Cerebellum (tissue), 4 donors: ENCODE measurements at places on chromosomes 1 and 21.
A peak's percentile ranks its signal among the peaks of the same experiment; 100 is the strongest.

DNA sequence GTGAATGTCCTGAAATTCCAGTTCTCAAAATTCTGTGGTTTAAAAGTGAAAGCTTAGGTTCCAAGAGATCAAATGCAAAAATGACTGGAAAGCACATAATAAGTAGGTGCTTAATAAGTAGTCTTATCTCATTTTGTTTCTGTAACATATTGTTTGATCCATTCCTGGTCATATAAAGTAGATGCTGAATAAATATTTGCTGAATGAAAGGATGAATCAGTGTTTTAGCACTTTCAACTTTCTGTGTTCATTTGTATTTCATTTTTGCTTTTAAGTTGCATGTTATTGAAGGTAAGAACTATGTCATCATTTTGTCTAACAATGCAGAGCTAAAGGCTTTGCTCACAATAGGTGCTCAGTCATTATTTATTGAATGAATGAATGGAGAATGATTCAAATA, 6.3 kb downstream of the MAST2 start:
- DNase-seq = no peak

GRCh38 chr1:24932284-24932683, 2.2 kb upstream of the RUNX3 start:
- DNase-seq = no peak

DNA sequence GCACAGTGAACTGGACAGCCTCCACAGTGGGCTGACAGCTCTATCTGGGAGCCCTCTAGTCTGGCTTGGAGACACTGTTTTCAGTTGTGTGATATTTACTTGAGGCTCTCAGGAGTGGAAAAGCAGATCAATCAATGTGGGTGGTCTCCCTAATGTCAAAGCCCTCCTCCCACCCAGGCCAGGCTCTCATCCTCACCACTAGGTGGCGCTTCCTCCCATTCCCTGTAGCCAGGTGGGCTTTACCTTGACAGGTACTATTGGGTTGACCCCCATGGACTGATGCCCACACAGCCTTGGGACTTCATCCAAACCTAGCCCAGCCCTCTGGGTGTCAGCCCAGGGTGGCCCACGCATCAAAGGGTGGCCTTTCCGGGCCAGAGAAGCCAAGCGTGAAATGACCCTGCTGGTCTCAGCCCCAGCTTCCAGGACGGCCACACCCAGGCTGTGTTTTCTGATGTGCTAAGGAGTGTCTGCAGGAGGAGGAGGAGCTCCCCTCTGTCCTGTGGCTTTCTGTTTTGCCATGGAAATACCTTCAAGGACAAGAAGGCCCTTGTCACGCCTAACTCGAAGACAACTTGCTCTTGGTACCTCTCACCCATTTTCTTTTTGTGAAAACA, 54.0 kb downstream of the CLIC6 start:
- DNase-seq = no peak

DNA sequence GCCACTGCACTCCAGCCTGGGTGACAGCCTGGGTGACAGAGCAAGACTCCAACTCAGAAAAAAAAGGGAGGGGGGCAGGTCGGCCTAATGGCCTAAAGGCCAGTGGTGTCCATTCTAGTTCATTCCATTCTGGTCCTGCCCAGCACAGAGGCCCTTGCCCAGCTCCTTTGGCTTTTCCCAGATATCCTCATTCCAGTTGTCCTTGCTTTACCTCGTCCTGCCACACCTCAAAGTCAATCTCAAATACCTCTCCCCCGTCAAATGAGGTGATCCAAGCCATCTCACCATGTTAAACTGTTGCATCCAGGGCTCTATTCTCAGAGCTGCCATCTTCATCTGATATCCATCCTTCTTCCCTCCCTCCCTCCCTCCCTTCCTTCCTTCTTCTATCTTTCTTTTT, 19.9 kb upstream of the PIK3CD start:
- DNase-seq = no peak

- no peak for DNase-seq
Measured at GRCh38 chr1:27335506-27336422, 6.1 kb upstream of the SYTL1 start.

DNA sequence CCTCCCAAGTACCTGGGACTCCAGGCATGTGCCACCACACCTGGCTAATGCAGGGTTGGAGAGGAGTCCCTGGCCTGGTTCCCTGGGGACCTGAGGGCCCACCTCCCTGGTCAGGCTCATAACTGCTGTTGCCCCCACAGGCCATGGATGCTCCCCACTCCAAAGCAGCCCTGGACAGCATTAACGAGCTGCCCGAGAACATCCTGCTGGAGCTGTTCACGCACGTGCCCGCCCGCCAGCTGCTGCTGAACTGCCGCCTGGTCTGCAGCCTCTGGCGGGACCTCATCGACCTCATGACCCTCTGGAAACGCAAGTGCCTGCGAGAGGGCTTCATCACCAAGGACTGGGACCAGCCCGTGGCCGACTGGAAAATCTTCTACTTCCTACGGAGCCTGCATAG, 4.5 kb downstream of the FBXO6 start:
- no peak for DNase-seq

GRCh38 chr1:12220890-12221289, 8.9 kb upstream of the VPS13D start:
- DNase-seq = no peak

DNA sequence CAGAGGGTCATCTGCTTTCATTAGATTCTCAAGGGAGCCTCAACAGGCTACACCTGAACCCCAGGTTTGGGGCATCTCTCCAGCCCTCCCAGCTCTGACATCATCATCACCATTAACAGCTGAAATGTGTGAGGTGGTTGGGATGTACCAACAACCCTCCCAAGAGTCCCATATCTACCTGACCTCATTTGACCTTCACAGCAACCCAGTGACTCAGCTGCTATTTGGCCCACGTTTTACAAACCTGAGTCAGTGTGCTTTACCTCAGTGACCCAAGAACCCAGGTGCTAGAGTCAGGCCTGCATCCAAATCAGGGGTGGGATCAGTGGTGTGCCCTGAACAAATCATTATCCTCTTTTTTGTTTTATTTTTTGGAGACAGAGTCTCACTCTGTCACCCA, 53.3 kb upstream of the TINAGL1 start:
- no peak for DNase-seq

GRCh38 chr1:162218975-162219374, 149.5 kb downstream of the NOS1AP start:
- no peak for DNase-seq

DNA sequence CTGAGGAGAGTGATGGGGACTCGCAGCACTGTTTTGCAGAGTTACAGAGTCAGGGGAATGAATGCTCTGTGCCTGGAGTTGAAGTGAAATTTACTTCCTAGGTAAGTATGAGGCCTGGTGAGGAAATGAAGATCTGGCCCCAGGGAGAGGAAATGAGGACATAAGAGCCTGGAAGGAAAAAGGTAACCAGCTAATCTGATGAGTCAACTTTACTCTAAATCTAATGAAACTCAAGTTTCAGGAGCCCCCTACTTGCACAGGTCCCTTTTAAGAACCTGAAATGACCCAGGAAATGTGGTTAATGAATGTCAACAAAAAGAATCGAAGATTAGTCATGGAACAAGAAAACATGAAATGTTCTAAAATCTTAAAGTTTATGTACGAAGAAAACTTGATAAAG, 599.0 kb downstream of the AGBL4 start:
- no peak for DNase-seq

DNA sequence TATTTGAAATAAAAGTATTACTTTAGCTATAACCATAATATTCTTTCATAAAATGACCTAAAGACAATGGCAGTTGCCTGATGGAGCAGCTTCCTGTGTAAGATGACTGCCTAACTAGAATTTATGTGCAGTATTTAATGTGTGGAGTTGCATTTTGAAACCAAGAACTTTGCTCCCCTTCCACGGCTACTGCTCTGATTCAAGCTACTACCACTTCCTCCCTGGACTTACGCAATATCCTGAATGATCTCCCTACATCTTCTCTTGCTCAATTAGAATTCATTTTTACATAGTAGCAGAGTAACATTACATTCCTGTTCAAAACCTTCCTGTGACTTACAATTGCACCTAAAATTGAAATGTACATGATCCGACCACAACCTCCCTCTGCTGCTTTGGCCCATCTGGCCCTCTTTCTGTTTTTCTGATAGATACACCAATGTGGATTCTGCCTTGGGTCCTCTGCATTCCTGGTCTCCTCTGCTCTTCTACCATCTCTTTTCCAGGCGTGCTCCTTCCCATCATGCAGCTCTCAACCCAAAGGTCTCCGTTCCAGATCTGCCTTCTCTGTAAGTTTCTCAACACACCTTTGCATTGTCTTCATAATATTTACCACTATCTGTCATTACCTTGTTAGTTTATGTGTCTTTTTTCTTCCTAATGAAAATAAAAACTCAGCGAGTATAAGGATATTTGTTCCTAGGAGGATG, 47.4 kb upstream of the USP25 start:
- DNase-seq = no peak

GRCh38 chr1:8040586-8040985, 14.5 kb upstream of the ERRFI1 start:
- no peak for DNase-seq

GRCh38 chr1:117735045-117735992, 129.5 kb downstream of the TENT5C start:
- no peak for DNase-seq

DNA sequence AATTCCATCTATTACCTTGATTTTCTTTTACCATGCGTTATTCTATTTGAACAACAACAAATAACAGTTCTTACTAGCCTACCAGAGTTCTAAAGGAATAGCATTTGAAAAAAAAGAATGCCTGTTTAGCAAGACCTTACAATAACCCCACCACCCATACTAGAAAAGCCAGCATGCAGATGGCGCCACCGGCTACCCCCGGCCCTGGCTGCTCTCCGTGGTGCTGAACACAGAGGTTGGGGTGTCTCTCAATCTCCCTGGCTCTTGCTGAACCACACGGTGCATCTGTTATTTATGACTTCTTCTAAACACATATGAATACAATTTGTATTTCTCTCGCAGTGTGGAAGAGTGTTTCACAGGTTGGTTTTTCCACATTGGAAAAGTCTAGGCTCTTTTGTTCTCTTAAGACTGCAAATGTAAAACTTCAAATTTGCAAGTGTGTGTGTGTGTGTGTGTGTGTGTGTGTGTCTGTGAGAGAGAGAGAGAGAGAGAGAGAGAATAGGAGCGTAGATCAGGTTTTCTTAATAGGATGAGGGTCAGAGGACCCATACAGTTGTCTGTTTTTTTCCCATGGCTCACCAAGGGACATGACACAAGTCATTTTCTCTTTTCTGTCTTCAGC, 13.6 kb downstream of the GRIK3 start:
- no peak for DNase-seq

- DNase-seq = no peak
Measured at GRCh38 chr1:240555524-240555923, 56.4 kb downstream of the GREM2 start.

DNA sequence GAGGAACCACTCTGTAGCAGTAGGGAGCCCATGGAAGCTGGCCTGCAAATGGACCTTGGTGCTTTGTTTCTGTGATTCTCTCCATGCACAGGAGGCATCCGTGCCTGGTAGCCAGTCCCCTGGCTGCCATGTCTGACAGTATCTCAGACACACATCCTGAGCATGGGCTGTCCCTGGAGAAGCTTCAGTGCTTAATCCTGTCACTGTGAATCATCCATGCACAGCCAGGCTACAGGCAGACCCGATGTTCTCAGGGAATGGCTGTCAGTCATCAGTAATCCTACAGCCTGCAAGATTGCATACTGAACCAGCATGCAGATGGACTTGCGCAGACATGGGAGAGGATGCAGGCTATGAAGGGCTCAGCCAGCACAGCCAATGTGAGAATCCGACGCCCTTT, 606.3 kb upstream of the PLXNA2 start:
- no peak for DNase-seq

- DNase-seq = no peak
Measured at GRCh38 chr1:192363177-192363576, 46.4 kb downstream of the RGS21 start.

GRCh38 chr1:181936768-181937581, 124.5 kb downstream of the ZNF648 start:
- DNase-seq = peak; percentile 71
